ENCODE measurements at places on chromosomes 4 and X. TPM values are rescaled to one million over a fixed set of nuclear protein-coding genes. Genes with fewer than 3 reads are reported as not detected.

- H3K27me3 ChIP-seq = no peaks in the 10 kb centered on the region
- H3K4me3 ChIP-seq = no peak overlapping the region
- H3K36me3 ChIP-seq = no peaks in the 10 kb centered on the region
- no peak for DNase-seq
- H3K27ac ChIP-seq = no peak overlapping the region
These were observed 33.1 kb downstream of the PCDH7 start for GRCh38 chr4:30753316-30753715.

The LINC00632 gene
- total RNA-seq = 45.9 TPM

The PRDM5 gene
- total RNA-seq = 9.1 TPM

The MAP7D2 gene
- 0.76 TPM for total RNA-seq

The GAB1 gene
- total RNA-seq = 38.0 TPM

The SMC1A gene
- 59.0 TPM for total RNA-seq

The FAM241A gene
- total RNA-seq = 2.9 TPM
